Activated naive CD4-positive, alpha-beta T cell treated with anti-CD3 and anti-CD28 coated beads for 36 hours (primary cell): ENCODE measurements at places on chromosomes 12 and 14. TPM values are rescaled to one million over a fixed set of nuclear protein-coding genes. Genes with fewer than 3 reads are reported as not detected.

The PRB2 gene
- total RNA-seq: not detected

The GCN1 gene
- total RNA-seq: 128 TPM

The GNS gene
- total RNA-seq: 14.3 TPM

The RERG gene
- not detected for total RNA-seq

The TAS2R42 gene
- total RNA-seq: not detected

The KCNK10 gene
- not detected for total RNA-seq

The SLC11A2 gene
- 18.6 TPM for total RNA-seq

DNA sequence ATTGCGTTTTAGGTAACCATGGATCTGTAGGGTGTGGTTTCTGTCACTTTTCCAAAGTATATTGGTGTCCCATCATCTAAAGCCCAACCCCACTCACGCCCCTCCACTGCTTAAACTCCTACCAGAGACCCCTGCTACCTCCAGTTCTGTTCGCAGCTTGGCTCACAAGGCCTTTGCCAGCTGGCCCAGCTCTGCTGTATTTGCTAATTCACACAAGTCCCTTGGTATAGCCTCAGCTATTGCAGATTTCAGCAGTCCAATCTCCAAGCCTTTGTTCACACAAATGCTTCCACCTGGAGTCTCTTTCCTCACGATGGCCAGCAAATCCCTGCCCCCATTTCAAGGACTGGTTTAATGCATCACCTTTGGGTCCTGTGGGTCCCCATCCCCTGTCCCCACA lies 24.2 kb downstream of the ISCA2 start:
- DNase-seq: no peak

GRCh38 chr12:6295094-6295811 lies 15.2 kb upstream of the PLEKHG6 start:
- DNase-seq: no peak

DNA sequence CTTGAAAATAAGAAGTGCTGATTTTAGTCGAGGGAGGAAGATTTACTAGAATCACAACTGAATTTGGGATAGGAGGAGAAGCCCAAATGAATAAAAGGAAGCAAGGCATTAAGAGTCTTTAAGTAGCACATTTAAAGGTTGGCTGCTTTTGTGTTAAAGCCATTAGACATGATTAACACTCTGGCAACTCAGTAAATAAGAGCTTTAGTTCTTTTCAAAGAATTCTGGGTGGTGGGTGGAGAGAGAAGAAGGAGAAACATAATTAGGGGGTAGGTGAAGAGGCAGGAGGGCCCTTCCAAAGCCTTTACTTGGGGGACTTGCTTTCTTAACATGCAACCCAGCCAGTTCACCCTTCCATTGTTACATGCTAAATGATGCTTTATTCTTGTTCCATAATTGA lies 284.6 kb upstream of the SEL1L start:
- no peak for DNase-seq

DNA sequence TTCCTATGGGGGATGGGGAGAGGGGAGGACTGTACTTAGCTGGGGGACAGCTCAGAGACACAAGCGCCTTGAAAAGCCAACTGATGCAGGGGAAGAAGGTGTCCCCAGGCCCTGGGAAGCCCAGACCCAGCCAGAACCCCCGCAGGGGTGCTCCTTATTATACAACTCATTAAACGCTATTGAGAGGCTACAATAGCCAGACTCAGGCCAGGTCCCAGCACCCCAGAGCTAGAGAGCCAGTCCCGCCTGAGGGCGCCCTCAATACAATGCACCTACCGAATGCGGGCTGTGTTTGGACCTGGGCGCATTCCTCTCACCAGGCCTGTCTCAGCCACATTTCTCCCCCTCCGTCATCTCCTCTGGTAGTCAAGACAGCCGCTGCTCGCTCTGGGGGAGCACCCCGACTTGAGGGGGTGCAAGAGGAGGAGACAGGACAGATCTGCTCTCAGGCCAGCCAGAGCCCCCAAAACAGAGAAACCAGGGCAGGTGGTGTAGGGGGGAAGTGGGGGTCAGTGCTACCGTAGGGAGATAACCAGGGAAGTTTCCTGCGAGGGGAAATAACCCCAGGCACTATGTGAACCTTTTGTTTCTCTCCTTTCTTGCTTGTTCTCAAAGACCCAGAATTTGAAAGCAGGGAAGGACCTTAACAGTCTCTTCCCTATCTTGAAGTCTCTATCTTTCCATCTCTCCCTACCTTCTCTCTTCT lies 6.1 kb upstream of the ASIC1 start:
- DNase-seq: no peak

DNA sequence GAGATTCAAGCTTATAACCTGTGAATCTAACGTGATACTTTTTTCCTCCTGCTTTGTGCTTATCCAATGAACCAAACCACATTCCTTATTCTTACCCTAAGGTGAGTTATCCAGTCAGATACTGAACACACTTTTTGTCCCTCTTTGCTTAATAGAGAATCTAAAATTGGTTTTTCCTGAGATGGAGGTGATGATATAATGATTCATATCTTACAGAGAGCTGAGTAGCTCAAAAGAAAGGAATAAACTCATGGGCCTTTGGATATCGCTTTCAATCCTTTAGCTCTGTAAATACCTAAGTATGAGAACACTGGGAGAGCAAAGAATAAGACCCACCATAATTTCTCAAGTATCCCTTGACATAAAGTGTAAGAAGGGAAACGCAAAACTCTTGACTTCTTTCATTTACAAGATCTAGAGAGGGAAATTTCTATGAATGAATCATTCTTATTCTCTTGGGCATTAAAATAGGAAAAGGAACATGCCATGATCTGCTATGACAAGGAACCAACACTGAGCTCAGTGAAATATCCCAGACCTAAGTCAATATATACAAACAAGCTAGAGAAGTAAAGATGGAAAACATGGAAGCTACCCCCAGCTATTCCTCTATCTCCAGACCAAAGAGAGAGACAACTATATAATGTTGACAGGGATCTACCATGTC lies 81.8 kb upstream of the STAC3 start:
- DNase-seq: no peak

DNA sequence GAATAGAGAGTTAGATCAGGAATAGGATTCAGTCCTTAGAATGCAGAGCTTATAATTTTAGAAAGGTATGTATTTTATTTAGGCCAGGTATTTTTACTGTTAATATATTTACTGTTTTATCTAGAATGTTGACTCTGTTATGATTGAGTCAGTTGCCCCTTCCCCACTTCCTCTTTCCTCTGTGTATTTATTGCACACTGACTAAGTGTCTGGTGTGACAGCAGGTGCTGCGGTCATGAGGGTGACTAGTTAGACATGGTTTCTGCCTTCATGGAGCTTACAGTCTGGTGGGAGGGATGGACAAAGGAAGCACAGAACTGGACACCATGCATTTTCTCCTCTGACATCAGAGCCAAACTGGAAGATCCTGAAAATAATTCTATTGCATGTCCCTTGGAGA lies 159.8 kb downstream of the CACNA1C start:
- no peak for DNase-seq

DNA sequence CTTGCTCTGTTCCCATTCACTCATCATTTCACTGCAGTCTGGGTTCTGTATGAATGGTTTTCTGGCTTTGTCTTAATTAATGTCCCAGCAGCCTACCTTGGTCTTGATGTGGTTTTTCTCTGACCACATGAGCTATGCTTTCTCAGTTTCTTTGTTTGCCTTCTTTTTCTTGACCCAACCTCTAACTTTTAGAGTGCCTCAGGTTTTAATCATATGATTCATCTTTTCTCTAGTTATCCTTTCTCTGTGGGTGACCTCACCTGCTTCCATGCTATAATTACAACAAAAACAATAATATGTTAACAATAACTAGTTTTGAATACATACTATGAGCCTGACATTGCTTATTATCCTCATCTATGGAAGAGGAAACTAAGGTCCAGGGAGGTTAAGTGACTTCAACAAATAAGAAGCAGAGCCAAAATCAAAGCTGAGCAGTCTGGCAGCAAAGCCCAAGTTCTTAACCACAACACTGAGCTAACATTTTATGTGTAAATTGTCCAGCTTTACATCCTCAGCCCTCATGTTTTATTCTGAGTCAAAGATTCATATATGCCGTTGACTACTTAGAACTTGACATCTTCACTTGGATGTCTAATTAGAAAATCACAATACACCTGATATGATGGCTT lies 4.7 kb upstream of the EPYC start:
- DNase-seq: no peak

DNA sequence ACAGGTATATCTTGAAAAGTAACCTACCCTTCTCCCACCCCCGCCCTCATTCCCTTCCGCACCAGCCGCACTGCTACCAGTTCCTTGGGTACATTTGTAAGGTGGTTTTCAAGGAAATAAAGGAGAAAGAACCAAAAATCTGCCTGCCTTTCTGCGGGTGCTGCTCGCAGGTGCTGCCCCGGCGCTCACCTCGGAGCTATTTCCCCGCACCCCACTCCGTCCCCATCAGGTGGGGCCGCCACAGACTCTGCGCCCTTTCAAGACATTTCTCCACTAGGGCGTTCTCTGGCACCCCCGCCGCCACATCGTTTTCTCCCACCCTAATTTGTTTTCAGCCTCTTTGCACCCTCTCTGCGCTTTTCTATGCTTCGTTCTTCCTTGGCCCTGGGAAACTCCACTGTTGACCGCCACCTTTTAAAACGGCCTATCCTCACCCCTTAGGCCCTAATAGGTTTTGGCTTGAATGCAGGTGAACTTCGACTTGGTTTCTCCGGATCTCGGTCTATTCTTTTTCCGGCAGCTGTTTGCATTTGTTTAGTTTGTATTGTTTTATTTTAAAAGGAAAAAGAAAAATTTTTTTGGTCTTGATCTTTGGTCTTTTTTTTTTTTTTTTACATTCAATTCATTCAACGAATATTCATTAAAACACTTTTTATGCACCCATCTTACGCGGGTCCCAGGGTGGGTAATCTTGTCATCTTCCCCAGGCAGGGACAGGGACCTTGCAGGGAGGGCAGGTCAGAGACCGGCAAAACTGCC lies 3.0 kb downstream of the VSX2 start:
- no peak for DNase-seq

GRCh38 chr12:107475900-107476299 lies 209.7 kb upstream of the PWP1 start:
- DNase-seq: no peak

- DNase-seq: no peak
Measured at GRCh38 chr12:93722179-93722578, 45.0 kb downstream of the CRADD start.

DNA sequence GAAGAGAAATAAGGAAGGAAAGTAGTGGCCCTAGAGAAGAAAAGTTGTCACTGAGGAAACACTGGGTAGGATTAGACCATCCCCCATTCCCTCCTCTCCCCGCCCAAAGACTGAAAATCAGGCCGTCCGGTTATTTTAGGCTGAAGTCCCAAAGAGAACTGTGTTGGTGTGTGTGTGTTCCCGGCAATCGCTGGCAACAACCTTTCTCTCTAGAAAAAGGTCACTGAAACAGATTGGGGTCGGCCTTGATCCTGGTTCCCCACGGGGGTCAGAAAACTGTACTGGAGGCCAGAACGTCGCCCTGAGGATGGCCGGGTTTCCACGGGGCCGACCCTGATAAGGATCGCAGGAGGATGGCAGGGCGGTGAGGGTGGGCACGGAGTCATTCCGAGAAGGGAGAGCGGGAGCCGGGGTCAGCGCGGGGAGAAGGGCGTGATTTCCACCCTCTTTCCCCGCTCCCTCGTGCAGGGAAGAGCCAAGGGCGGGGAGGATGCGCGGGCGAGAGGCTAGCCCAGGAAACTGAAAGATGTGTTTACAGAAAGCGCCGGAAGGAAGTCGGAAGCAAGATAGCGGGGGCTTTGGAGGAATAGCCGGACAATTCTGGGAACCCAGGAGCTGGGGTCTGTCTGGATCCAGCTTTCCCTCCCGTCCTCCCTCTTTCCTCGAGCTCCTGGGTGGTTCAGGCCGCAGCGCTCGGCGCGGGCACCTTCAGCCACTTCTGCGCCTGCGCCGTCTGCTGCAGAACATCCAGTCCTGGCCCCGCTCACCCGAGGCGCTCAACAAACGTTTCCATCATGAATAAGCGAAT lies 25.3 kb upstream of the SPTLC2 start:
- DNase-seq: peak; percentile 79

- peak; percentile 55 for DNase-seq
Measured at GRCh38 chr14:85934123-85934885, 404.4 kb downstream of the FLRT2 start.

GRCh38 chr12:12048266-12048665 lies 22.5 kb upstream of the BCL2L14 start:
- no peak for DNase-seq

DNA sequence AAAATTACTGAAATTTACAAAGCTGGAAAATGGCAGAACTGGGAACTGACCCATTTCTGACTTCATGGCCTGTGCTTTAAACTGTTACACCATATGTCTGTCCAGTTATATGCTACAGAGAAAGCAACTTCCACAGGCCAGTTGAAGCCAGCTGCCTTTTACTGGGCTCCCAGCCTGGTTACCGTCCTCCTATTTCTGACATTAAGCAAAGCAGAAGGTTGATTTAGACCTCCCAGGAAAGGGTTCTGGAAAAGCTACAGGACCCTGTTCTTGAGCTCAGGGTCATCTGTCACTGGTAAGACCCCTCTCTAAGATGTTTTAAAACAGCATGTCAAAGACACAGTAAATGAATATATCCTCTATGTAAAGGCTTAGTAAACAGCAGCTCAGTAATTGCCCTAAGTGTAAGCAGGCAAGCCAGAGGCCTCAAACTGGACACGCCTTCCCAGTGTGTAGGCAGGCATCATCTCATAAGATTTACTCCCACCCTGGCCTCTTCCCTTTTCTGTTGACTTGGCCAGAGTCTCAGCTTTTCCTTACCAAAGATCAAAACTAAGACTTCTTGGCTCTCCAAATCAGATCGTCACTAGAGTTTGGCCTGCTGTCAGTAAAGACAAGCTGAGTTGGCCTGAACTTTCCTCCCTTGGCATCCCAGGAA lies 55.4 kb upstream of the RNU6-8 start:
- no peak for DNase-seq

- peak; percentile 28 for DNase-seq
Measured at GRCh38 chr14:81710232-81710845, 176.7 kb upstream of the SEL1L start.

DNA sequence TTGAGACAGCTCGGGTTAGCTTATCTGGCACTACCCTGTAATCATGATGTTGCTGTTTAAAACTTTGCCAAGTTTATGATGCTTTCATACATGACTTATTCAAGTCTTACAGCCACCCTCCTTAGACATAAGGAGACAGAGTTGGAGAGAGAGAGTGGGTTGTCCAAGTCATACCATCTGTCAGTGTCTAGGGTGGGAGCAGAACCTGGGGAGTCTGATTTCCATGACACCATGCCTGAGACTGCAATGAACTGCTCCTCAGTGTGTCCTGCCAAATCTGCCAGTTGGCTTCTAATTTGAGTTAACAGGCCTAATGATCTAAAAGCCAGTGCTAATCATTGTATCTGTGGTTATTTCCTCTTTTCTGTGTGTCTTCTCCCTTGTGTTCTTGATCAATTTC lies 43.7 kb upstream of the PHC1 start:
- no peak for DNase-seq

DNA sequence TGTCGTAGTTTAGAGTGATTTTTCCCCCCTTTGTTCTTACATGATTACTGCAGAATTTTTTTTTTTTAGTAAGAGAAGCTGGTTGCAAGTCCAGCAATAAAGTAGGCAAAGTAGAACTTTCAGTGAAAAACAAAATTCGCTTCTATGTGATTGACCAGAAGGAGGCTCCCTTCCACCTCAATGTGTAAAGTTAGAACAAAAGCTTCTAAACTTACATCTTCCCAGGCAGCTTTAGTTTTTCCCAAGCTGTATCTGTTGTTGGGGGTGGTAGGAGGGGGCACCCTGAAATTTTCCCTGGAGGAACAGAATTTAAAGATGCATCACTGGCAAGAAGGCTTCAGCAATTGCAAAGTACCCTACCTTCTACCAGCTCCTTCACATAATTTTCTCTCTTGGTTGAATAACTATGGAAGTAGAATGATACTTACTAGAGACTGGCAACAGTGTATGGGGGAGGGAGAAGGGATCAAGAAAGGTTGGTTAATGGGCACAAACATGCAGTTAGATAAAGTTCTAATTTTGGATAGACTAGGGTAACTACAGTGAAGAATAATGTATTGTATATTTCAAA lies 87.3 kb upstream of the E2F7 start:
- no peak for DNase-seq
